GDM1 (cell line): ENCODE measurements at places on chromosomes 2 and 18.

- DNase-seq, result no peak
Measured at GRCh38 chr2:224838335-224838734, 122.2 kb upstream of the CCDC195 start.

- DNase-seq, result no peak
Measured at GRCh38 chr2:54957321-54957999, 92.8 kb downstream of the RTN4 start.

- DNase-seq, result no peak
Measured at GRCh38 chr2:127165539-127165935, 54.6 kb downstream of the CYP27C1 start.

DNA sequence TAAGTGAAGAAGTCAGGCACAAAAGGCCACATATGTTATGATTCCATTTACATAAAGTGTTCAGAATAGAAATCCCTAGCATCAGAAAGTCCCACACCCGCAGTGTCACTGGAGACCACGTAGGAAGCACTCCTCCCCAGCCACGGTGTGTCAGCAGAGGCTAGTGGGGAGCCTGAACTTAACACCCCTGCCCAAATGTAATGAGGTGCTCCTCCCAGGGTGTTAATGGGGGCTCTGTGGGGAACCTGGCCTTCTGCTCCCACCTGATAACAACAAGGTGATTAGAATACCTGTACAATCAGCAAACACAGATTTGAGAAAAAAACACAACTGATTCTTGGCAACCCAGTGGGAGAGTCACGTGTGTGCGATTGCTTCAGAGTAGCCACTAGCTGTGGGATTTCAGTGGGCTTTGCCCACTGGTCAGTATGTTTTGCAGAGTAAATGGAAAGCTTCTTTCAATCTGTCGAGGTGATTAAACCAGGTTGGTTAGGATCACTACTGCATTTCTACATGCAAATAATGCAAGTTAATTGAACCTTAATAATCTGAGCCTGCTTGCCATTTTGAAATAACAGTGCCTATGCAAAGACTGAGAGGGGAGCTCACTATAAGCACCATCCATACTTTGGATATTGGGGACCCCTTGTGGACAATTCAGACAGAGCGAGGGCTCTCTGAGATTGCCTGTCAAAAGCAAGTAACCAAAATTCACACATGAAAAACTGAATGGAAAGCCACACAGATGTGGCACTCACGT, 20.6 kb upstream of the ATRAID start:
- DNase-seq, result peak; percentile 32

- no peak for DNase-seq
Measured at GRCh38 chr2:144456680-144457079, 63.2 kb downstream of the ZEB2 start.

- no peak for DNase-seq
Measured at GRCh38 chr2:226399006-226399405, 400.6 kb downstream of the IRS1 start.

- no peak for DNase-seq
Measured at GRCh38 chr2:30139131-30139870, 7.5 kb upstream of the YPEL5 start.

- DNase-seq, result peak; percentile 15
Measured at GRCh38 chr2:109402980-109403840, 210.6 kb downstream of the SEPTIN10 start.

DNA sequence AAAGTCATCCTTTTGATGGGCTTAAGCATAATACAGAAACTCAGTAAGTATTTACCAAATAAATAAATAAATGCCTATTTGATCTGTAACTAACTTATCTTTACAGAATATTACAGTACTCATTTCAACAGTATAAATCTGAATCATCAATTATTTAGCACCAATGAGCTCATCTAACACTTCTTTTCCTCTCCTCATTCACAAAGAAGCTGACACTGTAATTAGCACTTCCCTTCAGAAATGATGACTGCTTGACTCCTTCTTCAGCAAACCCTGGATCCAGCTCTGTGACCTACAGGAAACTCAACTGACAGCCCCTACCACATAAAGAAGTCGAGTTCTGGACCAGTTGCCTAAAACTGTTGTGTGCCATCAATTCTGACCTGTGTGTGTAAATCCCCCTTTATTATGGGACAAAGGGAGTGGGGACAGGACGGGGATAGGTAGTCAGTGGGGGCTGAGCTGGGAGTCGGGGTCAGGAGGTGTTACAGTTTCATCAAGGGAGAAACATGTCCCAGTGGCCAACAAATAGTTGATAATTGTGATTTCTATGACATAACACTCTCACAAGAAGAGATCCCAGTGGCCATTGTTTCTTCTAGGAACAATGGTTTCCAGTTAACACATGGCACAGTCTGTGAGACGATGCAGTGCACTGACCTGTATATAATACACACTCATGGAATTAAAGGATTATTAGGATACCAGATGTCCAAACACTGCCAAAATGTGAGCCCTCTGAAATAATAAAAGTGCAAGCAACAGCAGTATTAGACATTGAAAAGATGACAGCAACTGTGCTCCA, 68.7 kb downstream of the STK39 start:
- no peak for DNase-seq

DNA sequence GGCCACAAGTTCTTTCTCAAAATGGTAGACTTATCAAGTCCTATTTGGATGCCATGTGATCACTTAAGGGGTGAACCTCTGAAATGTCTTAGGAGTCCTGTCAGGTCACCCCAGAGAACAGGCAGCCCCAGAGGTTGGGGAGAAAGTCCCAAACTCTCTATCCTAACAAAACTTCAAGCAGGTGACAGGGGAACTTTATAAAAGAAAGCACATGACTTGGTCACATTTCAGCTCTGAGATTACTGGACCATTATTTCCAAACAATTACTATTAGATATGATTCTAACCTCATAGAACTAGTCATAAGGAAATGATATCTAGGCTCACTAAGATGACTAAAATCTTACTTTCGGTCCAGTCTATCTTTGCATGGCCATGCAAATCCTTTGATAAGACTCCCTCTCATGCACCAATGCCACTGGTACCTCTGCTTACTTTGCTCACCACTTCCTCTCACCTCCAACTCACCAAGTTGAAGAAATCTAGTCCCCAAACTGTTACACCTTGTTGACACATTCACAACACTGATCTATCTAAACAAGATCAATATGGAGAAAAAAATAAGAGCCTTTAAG, 107.0 kb downstream of the GALNT14 start:
- DNase-seq, result no peak

DNA sequence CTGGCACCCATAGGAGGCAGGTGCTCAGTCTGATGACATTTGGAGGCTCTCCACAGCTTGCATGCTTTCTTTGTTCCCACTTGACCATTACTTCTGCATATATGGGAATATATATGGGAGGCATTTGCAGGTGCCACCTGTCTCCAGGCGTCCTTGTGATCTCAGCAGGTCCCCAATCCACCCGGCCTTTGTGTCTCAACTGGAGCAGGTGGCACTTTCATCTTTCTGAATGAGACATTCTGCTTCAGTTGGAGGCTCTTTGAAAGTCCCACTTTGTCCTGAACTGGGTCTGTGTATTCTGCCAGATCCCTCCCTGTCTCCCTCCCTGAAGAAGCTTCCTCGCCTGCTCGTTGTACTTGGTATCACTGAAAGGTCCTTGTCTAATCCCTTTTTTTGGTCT, 318.1 kb upstream of the EPAS1 start:
- DNase-seq, result no peak

GRCh38 chr18:53165770-53166169, 825.8 kb downstream of the DCC start:
- no peak for DNase-seq

- DNase-seq, result no peak
Measured at GRCh38 chr18:69230204-69230603, 170.5 kb upstream of the DOK6 start.

- DNase-seq, result no peak
Measured at GRCh38 chr2:196925051-196925767, 1.3 kb downstream of the PGAP1 start.

GRCh38 chr18:59547581-59548182, 149.5 kb downstream of the CCBE1 start:
- DNase-seq, result no peak

GRCh38 chr2:61244694-61245093, 82.7 kb downstream of the C2orf74 start:
- no peak for DNase-seq

DNA sequence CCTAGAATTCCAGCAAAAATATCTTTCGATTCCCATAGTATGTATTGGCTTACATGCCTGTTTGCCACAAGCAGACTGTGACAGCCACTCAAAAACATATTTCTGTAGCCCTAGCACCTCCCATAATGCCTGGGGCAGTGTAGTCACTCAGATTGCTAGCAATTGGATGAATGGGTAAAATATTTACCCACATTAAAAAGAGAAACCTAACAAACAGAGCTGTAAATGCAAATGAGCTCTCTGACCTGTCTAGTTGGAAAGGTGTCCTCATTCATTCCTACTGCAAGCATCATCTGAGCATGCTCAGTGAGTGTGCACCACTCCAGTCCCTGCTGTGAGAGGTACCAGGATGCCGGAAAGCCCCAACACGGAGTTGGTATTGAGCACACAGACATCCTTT, 234.0 kb upstream of the RAB12 start:
- DNase-seq, result no peak

- DNase-seq, result no peak
Measured at GRCh38 chr18:24173997-24174396, 35.1 kb downstream of the CABYR start.

DNA sequence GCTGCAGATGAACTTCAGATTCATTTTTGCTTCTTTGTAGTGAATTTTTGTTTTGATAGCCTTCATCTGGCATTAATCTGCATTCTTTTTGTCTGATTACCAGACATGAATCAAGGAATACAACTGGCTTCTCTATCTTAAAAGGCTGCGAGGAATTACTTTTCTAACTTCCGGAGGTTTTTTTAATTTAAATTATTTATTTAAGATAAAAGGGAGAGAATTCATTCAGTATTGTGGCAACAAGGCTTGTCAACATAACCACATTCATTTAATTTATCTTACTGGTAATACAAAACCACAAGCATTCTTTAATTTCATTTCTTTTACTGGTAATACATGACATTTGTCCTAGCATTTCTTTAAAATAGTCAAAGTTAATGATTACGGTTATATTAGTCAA, 36.0 kb downstream of the CSRNP3 start:
- no peak for DNase-seq

DNA sequence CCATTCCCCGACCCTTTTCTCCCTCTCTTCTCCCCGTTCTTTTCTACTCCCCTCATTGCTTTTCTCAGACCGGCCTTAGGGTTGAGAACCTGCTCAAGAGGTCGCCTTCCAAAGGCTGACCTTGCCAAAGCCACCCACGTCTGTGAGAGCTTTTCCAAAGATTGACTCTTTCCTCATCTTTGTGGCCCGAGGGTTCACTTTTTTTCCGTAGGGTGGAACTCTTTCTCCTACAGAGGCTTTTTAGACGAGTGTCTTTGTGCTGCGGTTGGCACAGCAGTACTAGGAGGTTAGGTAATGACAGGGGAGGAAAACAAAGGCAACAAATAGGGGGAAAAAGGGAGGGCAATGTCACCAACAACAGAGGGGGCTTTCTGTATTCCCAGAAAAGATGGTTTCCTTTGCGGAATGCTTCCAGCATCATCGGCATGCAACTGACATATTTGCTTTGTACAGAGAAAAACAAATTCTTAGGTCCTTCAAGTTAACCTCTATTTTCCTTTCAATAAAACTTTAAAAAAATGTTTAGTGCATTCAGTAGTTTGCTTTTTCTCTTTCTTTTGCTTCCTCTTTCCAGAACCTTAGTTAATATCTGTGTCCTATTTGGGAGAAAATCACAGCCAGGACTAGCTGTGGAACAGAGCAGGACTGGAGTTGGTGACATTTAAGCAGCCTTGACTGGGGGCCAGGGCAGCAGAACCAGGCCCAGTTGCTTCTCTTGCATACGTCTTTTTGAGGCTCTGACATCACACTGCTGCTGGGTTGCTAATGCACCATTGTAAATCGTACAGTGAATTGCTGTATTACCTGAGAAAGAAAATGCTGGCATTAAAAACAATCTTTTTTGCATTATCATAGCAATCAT, 188.1 kb upstream of the FANCL start:
- DNase-seq, result no peak

- no peak for DNase-seq
Measured at GRCh38 chr2:18435426-18436037, 124.9 kb downstream of the RDH14 start.

DNA sequence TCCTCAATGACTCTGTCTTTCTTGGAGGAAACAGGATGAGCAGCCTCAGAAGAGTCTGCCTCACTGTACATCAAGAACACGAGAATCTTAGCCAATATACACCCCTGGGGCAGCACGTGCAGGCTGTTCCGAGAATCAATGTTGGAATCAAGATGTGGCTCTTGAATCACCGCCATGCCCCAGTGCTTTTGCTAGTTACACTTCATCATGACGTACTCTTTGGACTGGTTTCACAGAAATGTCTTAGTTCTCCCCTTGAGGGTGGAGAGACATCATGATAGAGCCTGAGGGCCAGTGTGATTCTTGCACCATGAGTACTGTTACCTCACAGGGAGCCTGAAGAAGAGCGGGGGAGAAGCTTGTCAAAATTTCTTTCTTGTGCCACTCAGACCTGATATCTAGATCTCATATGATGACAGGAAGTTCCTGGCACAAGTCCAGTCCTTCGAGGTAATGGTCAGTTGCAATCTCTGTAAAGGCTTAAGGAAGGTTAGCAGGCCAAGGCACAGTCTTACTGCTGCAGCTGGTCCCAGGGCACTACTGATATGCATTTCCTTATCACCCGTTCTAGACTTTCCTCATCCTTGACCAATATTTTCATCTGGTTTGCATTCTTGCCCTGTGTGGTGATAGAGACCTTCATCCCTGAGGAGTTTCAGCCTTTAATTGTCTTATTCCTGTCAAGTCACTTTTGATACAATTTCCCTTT, 28.2 kb upstream of the STAT4 start:
- DNase-seq, result no peak

DNA sequence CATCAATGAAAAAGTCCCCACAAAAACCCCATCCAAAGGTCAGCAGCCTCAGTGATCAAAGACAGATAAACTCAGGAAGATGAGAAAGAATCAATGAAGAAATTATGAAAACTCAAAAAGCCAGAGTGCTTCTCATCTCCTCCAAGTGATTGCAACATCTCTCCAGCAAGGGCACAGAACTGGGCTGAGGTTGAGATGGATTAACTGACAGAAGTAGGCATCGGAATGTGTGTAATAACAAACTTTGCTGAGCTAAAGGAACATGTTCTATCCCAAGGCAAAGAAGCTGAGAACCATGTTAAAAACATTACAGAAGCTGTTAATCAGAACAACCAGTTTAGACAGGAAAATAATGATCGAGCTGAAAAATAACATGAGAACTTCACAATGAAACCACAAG, 442.8 kb upstream of the SYT4 start:
- DNase-seq, result no peak

DNA sequence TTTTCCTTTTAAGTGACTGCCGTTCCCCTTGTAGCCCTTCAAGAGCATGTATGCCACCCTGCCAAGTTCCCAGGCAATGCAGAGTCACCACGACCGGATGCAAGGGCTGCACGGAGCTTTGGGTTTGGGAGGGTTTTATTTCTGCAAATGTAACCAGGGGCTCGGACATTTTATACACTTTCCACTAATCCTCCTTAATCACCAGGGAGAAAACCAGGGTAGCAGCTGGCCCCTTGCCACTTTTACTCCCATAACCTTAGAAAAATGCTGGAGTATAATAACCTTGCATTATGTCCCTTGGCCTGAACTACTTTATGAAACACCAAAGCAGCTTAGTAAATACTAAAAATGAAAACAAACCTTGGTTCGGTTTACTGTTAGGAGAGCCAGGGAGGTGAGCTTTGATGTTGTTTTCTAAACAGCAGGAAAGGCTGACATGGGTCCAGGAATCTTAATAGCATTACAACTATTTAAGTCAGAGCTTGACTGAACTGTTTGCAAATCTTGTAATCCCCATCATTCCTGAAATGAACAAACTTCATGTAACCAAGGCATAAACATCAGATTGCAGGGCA, 152.8 kb upstream of the RIOK3 start:
- no peak for DNase-seq
